Left ventricle myocardium superior (tissue), 1 donor: ENCODE measurements at places on chromosomes 12 and 14. TPM values are rescaled to one million over a fixed set of nuclear protein-coding genes. Genes with fewer than 3 reads are reported as not detected.

GARIN6 gene
- total RNA-seq = not detected

KCNA5 gene
- 2.2 TPM for total RNA-seq

YLPM1 gene
- 26.4 TPM for total RNA-seq

FUT8 gene
- 11.5 TPM for total RNA-seq

WNT5B gene
- 2.4 TPM for total RNA-seq

FKBP11 gene
- total RNA-seq = 6.3 TPM

SYT10 gene
- total RNA-seq = not detected

PRB2 gene
- total RNA-seq = not detected

KRT78 gene
- not detected for total RNA-seq

KLHL33 gene
- total RNA-seq = 0.77 TPM

CCDC198 gene
- total RNA-seq = not detected

DNA sequence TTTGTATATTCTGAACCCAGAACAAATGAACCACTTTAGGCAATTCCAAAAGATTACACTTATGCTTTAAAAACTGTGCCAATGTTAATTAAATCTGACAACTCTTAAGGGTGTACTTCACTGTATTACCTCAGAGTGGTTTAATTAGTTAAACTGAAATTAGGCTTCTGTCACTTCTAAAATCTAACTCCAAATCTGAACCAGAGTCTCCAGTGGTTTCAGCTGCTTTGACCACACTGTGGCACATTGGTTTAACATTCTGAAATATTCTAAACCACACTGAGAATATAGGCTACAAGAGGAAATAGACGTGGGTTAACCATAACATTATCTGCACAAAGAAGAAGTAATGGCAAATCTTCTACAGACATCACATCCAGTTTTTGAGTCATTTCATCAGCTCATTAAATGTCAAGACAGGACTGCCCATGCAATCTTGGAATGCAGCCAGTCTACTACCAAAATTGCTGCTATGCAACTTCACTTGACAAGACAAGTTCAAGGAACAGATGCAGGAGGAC lies 94.8 kb downstream of the LRP6 start:
- no peak for DNase-seq

DNA sequence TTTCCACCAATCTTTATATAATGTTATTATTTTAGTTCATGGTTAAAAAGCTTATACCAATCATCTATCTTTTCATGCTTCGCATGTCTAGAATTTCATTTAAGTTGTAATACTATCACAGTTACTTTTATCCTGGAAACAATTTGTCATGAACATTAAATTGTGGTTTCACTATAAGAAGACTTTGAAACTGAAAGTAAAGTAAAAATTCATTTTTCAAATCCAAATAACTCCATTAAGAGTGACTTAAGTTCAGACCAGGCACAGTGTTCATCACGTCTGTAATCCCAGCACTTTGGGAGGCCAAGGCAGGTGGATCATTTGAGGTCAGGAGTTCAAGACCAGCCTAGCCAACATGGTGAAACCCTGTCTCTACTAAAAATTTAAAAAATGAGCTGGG lies 12.4 kb downstream of the ESR2 start:
- no peak for DNase-seq

DNA sequence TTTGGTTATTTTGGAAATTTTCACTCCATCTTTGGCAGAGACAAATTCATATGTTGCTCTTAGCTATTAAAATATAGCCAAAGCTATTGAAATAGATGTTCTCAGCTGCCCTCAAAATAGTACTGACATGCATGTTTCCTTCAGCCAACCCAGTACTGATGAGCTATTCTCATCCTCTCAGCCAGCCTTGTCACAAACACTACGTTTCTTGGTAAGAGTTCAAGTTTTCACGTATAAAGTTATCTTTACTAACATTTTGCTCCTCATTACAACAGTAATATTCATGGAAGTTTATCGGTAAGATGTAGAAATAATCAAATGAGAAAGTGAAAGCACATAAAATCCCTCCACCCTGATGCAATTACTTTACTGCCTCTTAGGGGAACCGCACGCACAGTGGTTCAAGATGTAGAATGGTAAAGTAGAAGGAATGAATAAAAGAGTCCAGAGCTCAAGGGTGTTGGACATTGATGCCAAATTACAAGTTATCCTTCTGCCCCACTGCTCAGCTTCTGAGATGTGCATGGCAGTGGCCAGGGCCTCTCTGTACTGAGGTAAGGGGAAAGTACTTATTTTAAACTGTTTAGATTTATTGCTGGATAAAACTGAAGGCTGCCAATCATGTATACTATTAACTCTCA lies 20.7 kb downstream of the GCH1 start:
- no peak for DNase-seq

DNA sequence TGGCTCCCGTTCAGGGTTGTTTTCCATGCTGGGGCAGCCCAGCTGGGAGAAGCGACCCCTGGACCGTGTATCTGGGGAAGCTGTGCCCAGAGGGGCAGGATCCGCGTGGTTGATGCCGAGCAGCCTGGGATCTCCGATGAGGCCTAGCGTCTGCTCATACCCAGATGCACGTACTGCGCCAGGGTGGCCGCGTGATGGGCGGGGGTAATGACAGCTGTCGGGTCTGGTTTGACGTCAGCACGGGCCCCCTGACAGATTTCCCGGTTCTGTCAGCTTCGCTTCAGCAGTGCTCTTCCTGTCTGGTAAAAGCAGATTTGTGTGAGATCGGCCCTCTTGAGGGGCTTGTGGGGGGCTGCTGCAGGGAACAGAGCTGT lies 147.3 kb downstream of the TSPAN9 start:
- peak; percentile 28 for DNase-seq

- DNase-seq = no peak
These were observed 32.1 kb downstream of the SLC15A4 start for GRCh38 chr12:128791395-128792322.

DNA sequence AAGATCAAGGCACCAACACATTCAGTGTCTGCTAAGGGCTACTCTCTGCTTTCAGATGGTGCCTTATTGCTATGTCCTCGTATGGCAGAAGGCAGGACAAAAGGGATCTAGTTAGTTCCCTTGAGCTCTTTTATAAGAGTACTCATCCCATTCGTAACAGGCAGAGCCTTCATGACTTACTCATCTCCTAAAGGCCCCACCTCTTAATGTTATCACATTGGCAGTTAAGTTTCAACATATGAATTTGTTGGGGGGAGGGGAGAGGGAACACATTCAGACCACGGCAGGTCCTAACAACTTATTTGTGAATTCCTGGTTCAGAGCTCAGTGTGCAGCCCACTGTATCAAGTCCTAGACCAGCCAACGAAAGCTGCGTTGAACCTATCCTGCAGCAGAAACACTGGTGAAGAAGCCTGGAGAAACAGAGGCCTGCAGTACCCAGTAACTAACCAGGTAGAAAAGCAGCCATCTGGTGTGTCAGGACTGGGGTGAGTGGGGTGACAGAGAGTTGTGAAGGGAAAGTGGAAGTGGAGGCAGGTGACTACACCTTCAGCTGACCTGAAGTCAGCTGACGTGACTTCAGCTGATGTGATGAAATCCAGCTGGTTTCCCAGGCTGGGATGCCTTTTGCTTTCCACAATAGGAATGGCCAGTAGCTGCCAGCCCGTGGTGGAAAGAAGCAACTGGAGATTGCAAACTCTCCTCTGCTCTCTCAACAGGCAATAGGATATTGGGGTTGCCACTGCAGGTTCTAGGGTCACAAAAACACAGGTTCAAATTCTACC lies 101.6 kb upstream of the PLXNC1 start:
- no peak for DNase-seq

GRCh38 chr12:112900298-112901145 lies 6.2 kb upstream of the OAS1 start:
- DNase-seq = no peak

GRCh38 chr12:93010461-93010860 lies 81.4 kb upstream of the EEA1 start:
- DNase-seq = no peak

DNA sequence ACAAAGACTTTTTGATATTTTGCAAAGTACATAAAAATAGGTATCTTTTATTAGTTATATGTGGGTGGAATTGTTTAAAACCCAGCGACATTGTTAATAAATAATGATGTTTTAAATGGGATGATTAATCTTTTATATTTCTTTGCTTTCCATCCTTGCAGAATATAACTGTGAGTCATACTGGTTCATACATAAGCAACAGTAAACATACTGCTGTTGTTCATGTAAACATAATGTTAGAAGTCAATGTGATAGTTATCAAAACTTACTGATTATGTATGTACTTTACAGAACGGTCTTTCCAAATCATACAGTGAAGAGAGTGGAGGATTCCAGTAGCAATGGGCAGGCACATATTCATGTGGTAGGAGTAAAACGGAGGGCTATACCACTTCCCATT lies 119.8 kb downstream of the ARID2 start:
- DNase-seq = no peak

DNA sequence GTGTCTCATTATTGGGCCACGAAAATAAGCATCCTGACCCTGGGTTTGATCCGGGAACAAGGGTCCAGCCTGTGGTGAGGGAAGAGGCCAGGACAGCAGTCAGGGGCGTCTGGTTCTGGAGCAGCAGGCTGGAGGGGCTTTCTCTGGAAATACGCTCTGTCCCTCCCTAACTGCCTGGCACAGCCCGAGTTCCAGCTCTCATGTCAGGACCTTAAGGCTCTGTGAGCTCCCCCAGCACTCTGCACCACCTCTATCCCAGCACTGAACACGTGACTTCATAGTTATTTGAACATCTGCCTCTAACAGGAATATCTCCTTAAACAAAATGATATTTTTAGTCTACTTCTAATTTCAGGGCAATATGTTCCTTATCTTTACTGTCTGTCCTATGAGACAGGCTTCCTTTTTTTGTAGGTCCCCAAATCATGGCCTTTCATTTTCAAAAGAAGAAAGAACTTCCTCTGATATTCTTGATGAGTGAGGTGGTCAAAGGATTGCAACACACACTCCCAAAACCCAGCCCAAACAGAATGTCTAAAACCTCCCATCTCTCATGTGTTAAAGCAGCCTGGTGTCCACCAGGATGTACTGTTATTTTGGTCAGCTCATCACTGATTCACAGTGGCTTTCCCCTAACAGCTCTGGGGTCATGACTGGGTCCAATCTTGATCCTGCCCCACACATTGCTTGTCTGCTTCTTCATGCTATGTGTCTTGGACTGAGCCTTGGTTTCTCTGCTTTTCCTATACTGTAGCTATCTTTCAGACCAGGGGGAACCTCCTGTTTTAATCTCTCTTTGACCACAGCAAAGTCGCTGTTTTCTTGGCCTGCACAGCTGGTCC lies 9.7 kb downstream of the AQP6 start:
- DNase-seq = no peak

DNA sequence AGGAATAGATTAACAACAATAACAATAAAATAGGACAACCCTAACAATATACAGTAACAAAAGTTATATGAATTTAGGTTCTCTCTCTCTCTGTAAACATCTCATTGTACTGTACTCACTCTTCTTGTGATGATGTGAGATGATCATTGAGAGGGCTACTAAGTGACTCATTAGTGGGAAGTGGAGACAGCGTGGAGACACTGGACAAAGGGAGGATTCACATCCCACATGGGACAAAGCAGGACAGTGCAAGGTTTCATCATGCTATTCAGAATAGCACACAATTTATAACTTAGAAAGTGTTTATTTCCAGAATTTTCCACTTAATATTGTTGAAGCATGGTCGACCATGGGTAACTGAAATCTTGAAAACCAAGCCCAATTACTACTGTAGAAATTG lies 26.0 kb upstream of the SPATA7 start:
- no peak for DNase-seq

- DNase-seq = no peak
These were observed 27.5 kb upstream of the DENND5B start for GRCh38 chr12:31618228-31619025.

- DNase-seq = no peak
These were observed 6.9 kb upstream of the OR6J1 start for GRCh38 chr14:22650960-22651521.

DNA sequence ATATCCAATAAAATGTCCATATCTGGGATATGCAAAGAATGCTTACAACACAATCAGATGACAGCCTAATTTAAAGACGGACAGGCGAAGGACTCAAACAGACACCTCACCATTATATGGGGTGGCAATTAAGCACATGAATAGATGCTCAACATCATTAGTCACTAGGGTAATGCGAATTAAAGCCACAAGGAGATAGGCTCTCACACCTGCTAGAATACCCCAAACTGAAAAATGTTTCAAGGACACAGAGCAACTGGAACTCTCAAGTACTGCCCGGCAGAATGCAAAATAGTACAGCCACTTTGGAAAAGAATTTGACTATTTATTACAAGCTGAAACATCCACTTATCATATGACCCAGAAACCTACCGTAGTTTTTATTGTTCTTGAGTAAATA lies 42.9 kb downstream of the FERMT2 start:
- DNase-seq = no peak

DNA sequence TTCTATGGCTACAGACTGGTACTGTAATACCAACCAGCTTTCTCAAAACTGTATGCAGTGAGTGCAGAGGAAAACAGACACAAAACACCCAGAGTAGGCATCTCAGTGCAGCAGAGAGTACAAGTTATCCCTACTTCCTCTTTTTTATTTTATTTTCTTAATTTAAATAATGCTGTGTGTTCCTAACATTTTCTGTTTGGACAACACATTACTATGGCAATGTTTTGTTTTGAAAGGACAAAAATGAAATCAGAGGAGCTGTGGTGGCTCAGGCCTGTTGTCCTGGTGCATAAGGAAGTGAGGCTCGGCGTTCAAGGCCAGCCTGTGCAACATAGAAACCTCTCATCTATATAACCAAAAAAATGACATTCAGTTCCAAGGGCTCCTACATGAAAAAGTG lies 33.7 kb upstream of the SELPLG start:
- DNase-seq = no peak

- no peak for DNase-seq
These were observed 197.2 kb downstream of the NRXN3 start for GRCh38 chr14:78367355-78367754.

DNA sequence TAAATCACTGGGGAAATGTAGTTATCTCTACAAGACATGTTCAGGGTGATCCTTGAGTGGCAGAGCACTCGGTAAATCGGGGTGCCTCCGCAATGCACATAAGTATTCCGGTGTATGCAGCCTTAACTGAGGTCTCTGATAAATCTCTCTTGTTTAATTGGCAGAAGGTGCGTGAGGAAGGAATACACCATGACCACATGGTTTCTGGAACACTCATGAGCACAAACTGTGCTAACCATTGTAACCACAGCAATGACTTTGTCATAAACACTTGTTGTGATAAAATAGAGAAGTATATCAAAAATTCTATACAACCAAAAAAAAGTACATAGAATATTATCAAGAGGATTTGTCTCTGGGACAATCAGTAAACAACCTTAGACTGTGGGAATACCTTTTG lies 146.8 kb upstream of the DIO2 start:
- no peak for DNase-seq

DNA sequence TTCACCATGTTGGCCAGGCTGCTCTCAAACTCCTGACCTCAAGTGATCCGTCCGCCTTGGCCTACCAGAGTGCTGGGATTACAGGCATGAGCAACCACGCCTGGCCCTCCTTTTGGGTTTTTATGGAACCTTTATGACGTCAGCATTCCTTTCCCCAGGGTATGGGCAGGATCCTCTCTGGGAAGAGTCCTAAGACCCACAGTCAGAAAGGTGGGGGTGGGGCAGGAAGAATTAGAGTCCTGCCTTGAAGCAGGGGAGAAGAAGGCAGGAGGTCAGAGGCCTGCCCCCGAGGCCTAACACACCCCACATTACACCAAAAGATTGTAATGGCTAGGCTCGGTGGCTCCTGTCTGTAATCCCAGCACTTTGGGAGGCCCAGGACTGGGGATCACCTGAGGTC lies 30.8 kb upstream of the CDK17 start:
- DNase-seq = no peak

GRCh38 chr14:77409131-77409533 lies 14.2 kb downstream of the NOXRED1 start:
- DNase-seq = no peak

- DNase-seq = no peak
These were observed 128.3 kb downstream of the PLXNC1 start for GRCh38 chr12:94276725-94277124.
